ENCODE measurements at places on chromosomes 13 and 19.

GRCh38 chr13:107866941-107867623, 348.3 kb downstream of the LIG4 start:
- no peak for DNase-seq

DNA sequence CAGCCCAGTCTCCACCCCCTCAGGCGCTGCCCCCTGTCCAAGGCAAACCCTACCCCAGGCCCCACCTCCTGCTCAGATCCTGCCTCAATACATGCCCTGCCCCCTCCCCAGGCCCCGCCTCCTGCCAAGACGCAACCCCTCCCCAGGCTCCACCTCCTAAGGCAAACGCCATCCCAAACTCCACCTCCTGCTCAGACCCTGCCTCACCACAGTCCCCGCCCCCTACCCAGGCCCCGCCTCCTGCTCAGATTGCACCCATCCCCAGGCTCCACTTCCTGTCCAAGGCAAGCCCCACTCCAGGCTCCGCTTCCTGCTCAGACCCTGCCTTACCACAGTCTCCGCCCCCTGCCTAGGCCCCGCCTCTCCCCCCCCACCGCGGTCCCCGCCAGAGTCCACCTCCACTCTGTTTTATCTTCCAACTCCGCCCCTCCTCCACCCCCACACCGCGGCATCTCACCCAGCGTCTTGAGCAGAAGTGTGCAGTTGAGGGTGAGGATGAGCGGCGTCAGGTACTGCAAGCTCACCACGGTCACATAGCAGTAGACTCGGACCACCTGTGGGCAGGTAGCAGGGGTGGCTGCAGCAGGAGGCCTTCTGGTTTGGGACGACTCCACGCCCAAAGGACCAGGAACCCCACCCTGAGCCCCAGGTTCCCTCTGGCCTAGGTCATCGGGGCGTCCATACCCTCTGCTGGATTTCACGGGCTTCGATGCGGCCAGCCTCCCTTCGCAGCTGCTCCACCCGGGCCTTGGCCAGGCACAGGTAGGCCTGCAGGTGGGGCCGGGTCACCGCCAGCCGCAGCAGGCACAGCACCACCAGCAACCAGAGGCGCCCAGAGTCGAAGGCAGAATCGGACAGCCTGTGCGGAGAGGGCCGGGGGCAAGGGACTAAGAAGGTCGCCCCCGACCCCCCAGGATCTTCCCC, 17.7 kb downstream of the TMEM161A start:
- peak; percentile 27 for DNase-seq

- DNase-seq = no peak
Measured at GRCh38 chr13:64910096-64910495, 2320.0 kb downstream of the PCDH9 start.

DNA sequence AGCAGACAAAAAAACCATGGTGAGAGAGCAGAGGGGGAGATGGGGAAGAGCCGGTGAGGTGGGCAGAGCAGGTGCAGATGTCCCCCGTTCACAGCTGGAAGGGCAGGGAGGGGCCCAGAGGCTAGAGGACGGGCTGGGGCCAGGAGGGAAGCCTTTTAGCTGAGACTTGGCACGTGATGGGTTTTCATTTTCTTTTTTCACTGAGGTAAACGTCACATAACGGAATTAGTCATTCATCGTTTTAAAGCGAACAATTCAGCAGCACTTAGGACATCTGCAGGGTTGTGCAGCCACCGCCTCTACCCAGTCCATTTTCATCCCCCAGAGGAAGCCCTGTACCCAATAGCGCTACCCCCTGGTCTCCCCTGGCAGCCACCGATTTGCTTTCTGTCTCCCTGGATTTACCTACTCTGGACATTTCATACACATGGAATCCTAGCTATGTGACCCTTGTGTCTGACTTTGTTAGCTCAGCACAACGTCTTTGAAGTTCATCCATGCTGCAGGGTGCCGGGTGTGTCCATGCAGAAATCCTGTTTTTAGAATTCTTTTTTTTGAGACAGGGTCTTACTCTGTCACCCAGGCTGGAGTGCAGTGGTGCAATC, 16.0 kb upstream of the EMC10 start:
- DNase-seq = no peak

- DNase-seq = no peak
Measured at GRCh38 chr13:36905944-36906343, 14.1 kb downstream of the SMAD9 start.

DNA sequence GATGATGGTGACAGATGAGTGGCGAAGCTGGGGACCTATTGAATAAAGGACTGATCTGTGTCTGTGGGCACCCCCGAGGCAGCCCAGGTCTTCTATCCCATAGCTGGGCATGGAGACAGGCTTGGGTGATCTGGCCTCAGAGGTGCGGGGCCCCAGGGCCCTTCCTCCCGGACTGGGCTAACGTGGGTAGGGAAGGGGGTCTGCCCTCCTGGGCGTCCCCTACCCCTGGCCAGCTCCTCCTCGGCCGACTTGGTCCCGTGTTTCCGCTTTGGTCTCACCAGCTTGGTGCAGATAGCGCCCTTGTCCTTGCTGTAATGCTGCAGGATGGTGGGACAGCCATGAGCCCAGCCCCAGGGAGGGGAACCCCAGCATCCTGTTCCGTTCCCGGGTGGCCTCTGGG, 3.3 kb downstream of the MATK start:
- DNase-seq = no peak

GRCh38 chr19:1440418-1440801, 2.2 kb downstream of the RPS15 start:
- DNase-seq = no peak

- DNase-seq = no peak
Measured at GRCh38 chr19:42095814-42096230, 19.9 kb downstream of the ZNF574 start.

GRCh38 chr13:24007979-24008620, 110.8 kb upstream of the C1QTNF9B start:
- DNase-seq = no peak

Measured in stimulated activated CD8-positive, alpha-beta memory T cell treated with anti-CD3 and anti-CD28 coated beads, Interleukin-15, amount 100 ng/mL, for 48 hours (primary cell).